ELR (cell line): ENCODE measurements at places on chromosomes 16 and 17.

GRCh38 chr16:48609652-48610029 lies 339 bp downstream of the N4BP1 start:
- peak; percentile 62 for DNase-seq

- DNase-seq = no peak
These were observed 6.9 kb downstream of the ZNRF1 start for GRCh38 chr16:75005697-75006096.

DNA sequence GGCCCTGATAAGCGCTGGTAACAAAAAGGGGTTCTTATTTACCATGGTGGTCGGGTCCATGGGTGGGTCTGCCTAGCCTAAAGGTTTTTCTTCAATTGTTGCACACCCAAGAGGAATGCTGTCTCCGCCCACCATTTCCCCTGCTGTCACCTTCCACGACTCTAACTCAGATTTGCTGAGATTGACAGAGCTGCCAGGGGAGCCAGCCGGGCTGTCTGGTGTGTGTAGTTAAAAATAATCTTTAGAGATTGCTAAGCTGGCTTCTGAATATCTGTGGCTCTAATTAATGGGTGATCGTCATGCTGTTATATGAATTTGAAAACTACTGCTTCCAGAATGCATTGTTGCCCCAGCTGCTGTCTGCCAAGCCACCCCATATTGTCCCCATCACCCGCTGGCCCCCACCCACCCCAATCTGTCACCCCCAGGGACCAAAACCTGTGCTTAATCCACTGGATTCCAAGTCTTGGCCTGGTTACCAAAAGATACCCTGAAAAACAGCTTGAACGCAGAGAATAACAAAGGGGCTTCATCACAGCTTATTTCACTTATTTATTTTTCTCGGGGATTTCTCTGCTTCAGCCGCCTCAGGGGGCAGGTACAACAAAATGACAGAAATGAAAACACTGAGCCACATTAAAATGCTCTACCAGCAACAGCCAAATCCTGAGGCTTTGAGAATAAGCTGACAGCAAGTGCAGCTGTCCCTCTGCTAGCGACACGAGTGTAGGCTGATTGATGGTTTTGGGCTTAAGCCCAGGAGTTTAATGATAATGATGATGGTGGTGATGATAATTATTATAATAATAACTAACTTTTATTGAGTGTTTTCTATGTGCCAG lies 46.1 kb upstream of the NLK start:
- DNase-seq = no peak

GRCh38 chr16:72313903-72314302 lies 141.9 kb upstream of the PMFBP1 start:
- no peak for DNase-seq

- DNase-seq = no peak
These were observed 327.6 kb downstream of the SHISA9 start for GRCh38 chr16:13229039-13229438.

DNA sequence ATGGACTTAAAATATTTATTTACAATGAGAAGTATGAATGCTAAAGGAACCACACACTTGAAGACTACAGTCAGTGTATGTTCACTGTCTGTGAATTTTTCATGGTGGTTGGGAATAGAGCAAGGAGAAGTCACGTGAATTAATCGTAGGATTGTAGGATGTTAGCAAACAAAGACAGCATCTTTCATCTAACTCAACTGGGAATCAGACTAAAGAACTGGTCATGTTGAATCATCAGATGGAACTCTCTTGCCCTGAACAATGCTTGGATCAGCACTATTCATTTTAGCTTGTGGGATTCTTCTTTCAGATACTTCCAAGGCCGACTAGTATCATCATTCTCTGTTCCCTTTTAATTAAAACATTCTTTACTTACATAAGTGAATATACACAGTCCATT lies 18.1 kb downstream of the KCNJ2 start:
- peak; percentile 86 for DNase-seq

DNA sequence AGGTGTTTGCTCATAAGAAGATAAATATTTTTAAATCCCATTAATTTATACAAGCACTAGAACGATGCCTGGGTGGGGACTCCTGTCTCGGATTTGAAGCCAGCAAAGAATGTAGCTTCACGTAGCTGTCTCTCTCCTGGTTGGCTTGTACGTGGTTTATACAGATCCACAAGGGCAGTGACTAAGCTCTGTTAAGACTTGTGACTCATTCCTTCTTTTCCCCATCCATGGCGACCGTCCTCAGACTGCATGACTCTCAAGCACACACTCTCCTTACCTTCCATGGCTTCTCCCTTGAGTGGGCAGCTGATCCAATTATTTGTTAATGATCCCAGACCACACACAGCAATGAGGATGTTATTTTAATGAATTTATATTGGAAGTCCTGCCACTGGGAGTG lies 679.7 kb upstream of the SOX9 start:
- peak; percentile 97 for DNase-seq

- DNase-seq = peak; percentile 99
These were observed 6.5 kb downstream of the GOSR2 start for GRCh38 chr17:46929413-46929812.

DNA sequence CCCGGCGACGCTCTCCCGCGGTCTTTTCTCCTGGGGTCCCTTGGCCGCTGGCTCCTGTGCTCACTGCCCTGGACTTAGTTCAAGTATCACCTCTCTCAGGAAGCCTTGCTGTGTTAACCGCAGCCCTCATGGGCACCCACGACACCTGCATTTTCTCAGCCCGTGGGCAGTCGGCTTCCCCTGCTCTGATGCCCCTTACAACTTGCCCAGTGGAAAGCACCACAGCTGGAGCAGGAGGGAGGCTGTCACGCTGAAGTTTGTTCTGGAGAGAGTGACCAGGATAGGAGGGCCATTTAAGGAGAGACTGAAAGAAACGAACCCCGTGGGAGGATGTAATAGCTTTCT lies 395 bp downstream of the STXBP4 start:
- DNase-seq = peak; percentile 56

GRCh38 chr17:76005263-76006149 lies 4.9 kb downstream of the CDK3 start:
- DNase-seq = peak; percentile 79

GRCh38 chr17:52986056-52986662 lies 827.6 kb upstream of the CA10 start:
- DNase-seq = no peak

- DNase-seq = no peak
These were observed 179.1 kb downstream of the CDH13 start for GRCh38 chr16:82805866-82806265.

DNA sequence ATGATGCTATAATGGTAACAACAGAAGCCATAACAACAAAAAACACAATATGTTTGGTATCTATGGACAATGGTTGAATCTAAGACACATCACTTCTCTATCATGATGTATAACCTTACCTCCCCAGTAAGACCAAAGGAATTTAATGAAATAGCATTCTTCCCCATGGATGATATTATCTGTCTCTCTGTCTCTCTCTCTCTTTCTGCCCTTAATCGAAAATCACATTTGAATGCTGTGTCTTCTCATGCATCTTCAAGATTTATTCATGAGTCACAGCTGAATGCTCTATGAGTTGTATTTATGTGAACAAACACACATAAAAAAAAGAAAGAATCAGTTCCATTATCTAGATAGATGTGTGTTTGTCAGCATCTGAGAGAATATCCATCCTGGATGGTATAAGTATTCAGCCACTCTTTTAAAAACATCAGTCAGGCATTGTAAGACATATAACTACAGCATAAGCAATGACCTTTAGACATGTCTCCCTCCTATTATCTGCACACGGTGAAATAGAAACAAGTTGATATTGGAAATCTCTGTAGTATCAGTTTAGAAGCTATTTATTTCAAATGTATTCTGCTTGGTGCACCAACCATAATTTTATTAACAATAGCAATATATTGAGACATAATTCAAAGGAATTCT lies 433.3 kb downstream of the TOX3 start:
- no peak for DNase-seq

GRCh38 chr16:9042964-9043680 lies 48.3 kb upstream of the HAPSTR1 start:
- DNase-seq = peak; percentile 66

- DNase-seq = no peak
These were observed 60.4 kb upstream of the RPH3AL start for GRCh38 chr17:413016-413350.

GRCh38 chr17:48905987-48906515 lies 2.2 kb upstream of the UBE2Z start:
- DNase-seq = no peak

- DNase-seq = no peak
These were observed 12.3 kb downstream of the PAM16 start for GRCh38 chr16:4338712-4339299.

GRCh38 chr16:20874088-20874581 lies 26.0 kb downstream of the DCUN1D3 start:
- DNase-seq = no peak

- no peak for DNase-seq
These were observed 49.1 kb downstream of the ADCY7 start for GRCh38 chr16:50315346-50315997.

DNA sequence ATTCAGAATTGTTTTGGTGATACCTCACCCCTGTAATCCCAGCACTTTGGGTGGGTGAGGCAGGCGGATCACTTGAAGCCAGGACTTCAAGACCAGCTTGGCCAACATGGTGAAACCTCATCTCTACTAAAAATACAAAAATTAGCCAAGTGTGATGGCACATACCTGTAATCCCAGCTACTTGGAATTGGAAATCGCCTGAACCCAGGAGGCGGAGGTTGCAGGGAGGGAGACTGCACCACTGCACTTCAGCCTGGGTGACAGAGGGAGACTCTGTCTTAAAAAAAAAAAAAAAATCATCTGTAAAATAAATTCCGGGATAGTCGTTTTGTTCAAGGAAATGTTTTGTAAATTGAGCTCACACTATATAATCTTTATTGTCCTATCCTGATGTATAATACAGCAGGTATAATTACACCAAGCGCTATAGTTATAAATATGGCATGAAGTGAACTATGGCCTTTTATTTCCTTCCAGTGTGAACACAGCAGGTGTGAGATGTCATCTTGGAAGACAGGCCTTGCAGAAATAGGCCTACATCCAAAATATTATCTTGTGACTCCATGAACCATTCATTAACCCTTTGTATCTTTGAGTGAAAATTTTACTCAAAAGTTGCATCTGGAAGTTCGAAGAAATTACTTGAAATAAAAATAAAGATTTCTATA lies 25.4 kb downstream of the PLA2G10 start:
- no peak for DNase-seq

DNA sequence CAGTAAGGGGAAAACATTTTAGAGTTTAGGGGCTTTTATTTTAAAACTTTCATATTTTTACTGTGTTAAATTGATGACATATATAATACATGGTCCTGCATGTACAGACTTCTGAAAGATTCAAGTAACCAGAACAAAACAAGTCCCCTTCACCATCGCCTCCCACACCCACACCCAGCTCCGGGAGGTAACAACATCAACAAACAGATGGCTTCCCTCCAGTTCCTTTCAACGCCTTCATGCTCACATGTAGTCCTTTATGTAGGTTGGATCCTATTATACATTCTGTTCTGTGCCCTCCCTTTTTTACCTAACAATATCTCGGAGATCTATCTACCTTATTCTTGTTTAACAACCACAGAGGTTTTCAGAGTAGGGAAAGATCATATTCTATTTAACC lies 30.5 kb downstream of the GINS3 start:
- no peak for DNase-seq
